Transverse colon (tissue), 4 donors: ENCODE measurements at places on chromosomes 7 and 10. TPM values are rescaled to one million over a fixed set of nuclear protein-coding genes. Genes with fewer than 3 reads are reported as not detected.

GRCh38 chr7:133484086-133484485, 231.2 kb downstream of the EXOC4 start:
- no peak for DNase-seq

PRRT4 gene
- not detected for total RNA-seq

DNA sequence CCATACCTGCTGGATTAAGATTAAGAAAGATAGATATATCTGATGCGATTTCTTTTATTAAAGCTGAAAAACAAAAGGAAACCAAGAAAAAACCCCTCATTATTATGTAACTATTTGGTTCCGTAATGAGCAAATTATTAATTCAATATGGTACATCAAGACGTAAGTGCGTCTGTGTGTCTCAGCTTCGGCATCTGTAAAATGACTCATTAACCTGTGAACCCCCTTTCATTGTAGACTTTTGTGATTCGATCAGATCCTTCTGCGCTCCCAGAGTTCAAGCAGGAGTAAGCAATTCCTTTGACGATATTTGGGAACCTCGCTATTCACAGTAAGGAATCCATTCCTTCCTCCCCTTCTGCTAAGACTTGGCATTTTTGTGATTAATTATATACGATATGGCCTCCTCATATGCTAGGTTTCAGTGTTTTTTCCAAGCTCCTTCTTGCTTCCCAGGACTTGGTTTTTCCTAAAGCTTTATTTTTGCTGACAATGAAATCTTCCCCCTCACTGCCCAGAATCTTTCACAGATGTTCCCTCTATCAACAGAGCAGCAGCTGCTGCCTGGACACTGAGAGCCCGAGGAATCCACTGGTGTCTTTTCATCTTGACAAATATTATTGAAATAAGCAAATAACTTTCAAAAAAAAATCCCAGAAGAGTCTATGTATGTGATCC, 171.7 kb upstream of the CELF2 start:
- DNase-seq: no peak

DNA sequence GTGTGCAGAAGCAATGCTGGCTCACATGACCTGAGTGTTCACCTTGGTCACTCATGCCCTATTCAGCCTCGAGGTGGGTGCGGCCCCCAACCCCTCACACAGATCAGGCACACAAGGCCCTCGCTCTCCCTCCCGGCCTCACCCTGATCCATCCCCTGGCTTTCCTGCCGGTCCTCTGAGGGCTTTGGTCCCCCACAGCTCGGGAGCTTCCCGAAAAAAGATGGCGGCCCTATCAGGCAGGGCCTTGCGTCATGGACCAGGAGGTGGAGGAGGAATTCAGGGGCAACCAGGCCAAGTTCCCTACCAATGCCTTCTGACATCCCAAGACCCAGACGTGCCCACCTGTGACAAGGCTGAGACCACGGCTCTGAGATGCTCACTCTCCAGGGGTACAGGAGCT, 43.7 kb upstream of the DNAAF5 start:
- no peak for DNase-seq

LYZL1 gene
- not detected for total RNA-seq

DNA sequence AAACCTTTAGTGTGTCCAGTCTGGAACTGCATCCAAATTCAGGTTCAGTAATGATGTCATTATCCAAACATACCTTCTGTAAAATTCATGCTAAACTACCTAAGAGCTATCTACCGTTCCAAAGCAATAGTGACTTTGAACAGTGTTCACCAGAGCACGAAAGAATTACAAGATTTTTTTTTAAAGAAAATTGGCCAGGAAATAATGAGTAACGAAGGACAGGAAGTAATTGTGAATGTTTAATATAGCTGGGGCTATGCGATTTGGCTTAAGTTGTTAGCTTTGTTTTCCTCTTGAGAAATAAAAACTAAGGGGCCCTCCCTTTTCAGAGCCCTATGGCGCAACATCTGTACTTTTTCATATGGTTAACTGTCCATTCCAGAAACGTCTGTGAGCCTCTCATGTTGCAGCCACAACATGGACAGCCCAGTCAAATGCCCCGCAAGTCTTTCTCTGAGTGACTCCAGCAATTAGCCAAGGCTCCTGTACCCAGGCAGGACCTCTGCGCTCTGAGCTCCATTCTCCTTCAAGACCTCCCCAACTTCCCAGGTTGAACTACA, 694 bp upstream of the FAS start:
- no peak for DNase-seq

GRCh38 chr7:132836746-132837145, 245.1 kb downstream of the CHCHD3 start:
- no peak for DNase-seq

GRCh38 chr10:50232261-50232639, 19.1 kb downstream of the ASAH2 start:
- DNase-seq: no peak

GRCh38 chr10:82091413-82091812, 216.4 kb downstream of the NRG3 start:
- no peak for DNase-seq

RFC2 gene
- total RNA-seq: 17.3 TPM

PRKG1 gene
- total RNA-seq: 25.1 TPM

DNA sequence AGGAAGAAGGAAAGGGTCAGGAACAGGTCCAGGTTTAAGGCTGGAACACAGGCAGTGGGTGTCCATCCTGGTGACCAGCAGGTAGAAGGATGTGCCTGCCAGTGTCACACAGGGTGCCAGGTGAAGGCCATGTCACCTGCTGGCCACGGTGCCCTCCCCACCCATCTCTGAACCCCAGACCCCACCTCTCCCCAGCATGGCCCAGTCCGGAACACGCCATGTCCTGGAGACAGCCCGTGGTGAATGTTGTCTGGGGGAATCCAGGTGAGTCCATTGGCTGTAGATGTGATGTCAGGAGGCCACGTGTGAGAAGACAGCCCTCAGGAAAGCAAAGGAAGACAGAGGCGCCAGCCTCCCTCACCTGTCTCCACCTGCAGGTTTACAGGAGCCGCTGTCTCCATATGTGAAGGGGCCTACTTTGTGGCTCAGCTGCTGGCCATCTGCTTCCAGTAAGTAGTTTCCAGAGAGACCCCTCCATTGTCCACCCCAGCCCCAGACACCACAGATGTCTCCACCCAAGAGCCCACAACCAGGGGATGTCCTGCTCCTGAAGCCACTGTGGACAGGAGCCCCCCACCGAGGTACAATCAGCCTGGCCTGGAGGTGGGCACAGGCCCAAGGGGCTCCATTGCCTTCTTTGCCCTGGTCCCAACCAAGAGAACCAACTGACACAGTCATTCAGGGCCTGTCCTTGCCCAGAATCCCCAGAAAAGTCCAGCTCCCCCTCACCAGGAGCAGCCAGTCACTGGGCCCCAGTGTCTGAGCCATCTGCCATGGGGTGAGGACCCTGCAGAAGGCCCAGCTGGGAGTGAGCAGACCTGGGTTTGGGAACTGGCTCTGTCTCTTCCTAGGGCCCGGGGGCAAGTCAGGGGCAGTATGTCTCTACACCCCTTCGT, 20.7 kb downstream of the TMEM72 start:
- DNase-seq: no peak

INMT gene
- total RNA-seq: 15.5 TPM

- no peak for DNase-seq
These were observed 132.6 kb downstream of the ELMO1 start for GRCh38 chr7:37315772-37316715.

GRCh38 chr7:92880212-92881090, 44.1 kb upstream of the CDK6 start:
- DNase-seq: no peak

- DNase-seq: no peak
These were observed 5.1 kb upstream of the BLVRA start for GRCh38 chr7:43753271-43753810.

DNA sequence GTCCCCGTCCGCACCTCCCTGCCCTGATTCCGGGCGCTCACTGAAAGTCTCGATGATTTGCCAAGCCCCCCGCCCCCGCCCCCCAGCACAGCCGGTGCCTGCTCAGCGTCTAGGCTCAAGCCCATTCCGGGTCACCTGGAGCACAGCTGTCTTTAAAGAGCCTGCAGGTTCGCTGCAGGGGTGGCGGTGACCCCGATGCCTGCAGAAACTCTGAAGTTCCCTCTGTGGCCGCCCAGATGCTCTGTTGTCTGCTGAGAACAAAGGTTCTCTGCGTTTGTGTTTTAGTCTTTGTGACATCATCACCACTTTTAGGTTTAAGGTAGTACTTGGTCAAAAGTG, 780 bp downstream of the VENTX start:
- no peak for DNase-seq

- DNase-seq: no peak
These were observed 490.0 kb upstream of the LRRN3 start for GRCh38 chr7:110600956-110601355.

DNA sequence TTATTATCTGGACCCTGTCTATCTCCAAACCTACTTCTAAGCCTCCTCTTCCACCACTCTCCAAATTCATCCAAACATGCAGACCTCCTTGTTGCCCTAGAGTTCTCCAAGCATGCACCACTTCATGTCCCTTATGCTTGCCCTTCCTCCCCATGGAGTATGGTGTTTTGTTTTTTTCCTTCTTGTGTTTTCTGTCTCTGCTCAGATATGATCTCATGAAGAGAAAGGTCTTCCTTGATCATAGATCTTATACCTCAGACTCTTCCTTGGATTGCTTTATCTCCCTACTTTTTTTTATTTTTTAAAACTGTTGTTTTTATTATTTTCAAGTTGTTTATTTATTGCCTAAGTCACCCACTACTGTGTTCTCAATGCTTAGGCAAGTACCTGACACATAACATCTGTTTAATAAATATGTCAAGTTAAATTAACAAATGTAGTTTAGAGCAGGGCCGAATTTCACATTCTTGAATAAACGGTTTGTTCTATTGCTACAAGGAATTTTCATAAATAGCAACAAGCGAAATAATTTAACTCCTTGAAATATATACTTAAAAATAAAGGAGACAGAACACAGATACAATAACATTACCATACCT, 84.5 kb downstream of the HGF start:
- DNase-seq: no peak

KAZALD1 gene
- total RNA-seq: 13.1 TPM

DNA sequence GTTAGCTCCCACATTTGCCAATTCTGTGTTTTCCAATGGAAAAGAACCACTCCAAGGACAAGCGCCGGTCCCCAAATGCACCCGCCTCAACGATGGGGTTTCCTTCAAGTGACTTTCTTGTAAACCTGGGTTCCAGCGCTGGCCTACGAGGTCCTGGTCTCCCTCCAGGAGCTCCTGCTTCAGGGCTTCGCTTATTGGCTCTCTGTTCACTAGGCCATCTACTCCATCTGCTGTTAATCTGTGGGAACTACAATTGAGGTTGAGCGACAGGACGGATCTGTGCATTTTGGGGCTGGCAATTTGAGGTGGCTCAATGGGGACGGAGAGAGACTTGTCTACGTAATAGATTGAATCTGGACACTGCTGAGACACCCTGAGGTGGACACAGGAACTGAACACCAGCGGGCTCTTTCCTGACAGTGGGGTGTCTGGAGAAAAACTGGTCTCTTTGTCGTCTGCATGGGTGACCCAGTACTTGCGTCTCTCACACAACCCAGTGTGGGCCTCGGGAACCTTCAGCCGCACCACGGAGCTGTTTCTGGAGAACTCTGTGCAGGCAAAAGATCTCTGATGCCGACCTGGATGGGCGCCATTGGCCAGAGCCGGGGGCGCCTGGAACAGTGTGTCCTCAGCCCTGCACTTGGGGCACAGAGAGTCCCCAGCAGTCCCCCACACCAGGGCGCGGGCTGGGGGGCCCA, 115.9 kb upstream of the ADAM12 start:
- DNase-seq: peak; percentile 12

DNA sequence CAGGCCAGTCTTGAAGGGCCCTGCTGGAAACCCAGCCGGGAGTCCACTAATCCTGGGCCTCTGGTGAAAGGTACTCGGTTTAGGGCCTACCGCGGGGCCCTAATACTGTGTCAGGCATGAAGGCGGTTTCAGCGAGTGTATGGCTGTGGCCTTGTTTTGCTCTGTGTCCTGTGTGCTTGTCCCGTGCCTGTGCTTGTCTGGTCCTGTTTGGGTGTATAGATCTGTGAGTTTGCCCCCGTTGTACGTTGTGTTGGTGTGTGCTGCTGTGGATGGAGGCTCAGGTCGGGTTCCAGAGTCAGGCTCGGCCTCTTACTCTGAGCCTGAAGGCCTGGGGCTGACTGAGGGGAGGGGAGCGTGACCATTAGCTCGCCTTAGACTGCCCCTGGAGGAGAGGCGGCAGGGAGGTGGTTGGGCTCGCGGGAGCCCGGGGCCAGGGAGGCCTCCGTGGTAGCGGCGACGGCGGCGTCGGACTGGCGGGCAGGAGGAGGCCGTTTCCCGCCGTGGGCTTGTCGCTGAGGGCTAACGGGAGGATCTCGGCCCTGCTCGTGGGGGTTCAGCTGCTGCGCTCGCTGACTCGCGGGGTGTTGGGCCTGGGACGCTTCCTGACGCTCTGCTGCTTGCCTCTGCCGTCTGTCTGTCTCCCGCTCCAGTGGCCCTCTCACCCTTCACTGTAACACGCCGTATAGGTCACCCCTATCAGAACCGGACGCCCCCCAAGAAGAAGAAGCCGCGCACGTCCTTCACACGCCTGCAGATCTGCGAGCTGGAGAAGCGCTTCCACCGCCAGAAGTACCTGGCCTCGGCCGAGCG, 2.6 kb downstream of the TLX1 start:
- no peak for DNase-seq

GRCh38 chr10:77493239-77493806, 144.3 kb downstream of the KCNMA1 start:
- DNase-seq: no peak

GRCh38 chr10:43106256-43107091, 29.6 kb downstream of the RET start:
- DNase-seq: no peak

- no peak for DNase-seq
These were observed 199.9 kb downstream of the GATA3 start for GRCh38 chr10:8254350-8254749.

DNA sequence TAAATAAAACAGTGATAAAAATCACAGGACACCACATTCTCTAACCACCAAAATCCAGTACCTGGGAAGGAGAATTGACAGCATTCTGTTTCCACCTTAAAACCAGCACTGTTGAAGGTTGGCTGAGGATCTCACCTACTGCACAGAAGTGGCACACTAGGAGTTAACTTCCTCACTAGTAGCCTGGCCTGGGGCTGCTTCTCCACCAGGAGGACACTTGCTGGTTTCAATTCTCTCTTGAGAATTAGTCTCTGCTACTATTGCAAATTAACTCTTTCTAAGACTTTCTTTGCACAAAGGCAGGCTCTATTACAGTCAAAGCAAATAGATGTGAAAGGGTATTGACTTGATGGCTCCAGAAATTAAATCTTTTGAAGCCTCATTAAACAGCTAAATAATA, 2.3 kb upstream of the CTTNBP2 start:
- DNase-seq: no peak

GRCh38 chr10:113230011-113230610, 280.1 kb downstream of the TCF7L2 start:
- DNase-seq: no peak

DNA sequence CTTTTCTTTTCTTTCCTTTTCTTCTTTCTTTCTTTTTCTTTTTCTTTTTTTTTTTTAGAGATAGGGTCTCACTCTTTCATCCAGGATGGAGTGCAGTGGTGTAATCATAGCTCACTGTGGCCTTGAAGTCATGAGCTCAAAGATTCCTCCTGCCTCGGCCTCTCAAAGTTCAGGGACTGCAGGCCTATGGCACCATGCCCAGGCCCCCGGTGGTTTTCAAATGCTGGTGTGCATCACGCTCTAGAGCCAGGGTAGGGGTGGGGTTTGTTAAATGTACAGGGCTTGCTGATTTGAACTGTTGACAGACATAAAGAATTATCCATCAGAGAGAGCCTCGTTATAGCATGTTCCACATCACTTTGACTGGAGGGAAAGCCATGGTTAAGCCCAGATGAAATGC, 5.8 kb downstream of the MINDY4 start:
- no peak for DNase-seq

GRCh38 chr7:50632561-50633413, 67.6 kb upstream of the DDC start:
- DNase-seq: peak; percentile 59

PVRIG gene
- total RNA-seq: not detected

- DNase-seq: peak; percentile 47
These were observed 258.4 kb downstream of the SEMA3A start for GRCh38 chr7:83936056-83936708.
